ENCODE measurements at places on chromosomes 3 and 15.

DNA sequence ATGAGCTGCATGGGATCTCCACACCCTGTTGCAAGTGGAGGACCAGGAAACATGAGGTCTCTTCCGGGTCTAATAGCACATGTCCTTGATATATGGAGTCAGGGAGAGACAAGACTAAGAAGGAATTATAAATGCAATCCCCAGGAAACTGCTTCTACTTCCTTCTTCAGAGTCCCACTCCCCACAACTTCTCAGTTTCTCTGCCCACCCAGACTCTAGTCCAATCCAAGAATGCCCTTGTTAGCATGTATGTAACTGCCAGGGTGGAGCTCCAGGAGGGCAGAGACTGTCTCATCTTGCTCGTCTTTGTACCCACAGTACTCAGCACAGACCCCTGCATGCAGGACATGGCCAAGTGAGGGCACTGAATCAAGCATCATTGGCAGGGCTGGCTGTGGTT lies 8.3 kb downstream of the DAPK2 start:
- DNase-seq = no peak

DNA sequence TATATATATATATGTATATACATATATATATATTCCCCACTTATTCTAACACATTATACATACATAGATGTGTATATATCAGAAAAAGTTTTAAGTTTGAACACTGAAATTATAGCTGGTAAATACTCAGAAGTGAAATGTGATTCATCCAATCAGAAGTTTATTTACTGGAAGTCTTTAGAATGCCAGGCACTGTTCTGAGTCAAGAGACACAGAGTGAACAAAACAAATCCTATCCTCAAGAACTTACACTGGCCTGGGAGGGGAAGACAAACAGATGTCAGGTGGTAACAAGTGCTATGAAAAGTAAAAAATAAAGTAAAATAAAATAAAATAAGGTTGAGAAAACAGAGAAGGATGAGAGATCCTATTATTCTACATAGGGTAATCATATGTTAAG lies 13.4 kb downstream of the DHX36 start:
- DNase-seq = peak; percentile 14

- no peak for DNase-seq
These were observed 28.9 kb downstream of the NXPE3 start for GRCh38 chr3:101807888-101808287.

GRCh38 chr15:67680641-67681040 lies 138.1 kb downstream of the MAP2K5 start:
- no peak for DNase-seq

GRCh38 chr3:21377071-21377769 lies 373.8 kb downstream of the ZNF385D start:
- no peak for DNase-seq

- peak; percentile 96 for DNase-seq
These were observed 644.2 kb downstream of the GRM7 start for GRCh38 chr3:7504886-7505775.

- no peak for DNase-seq
These were observed 36.9 kb downstream of the PCSK6 start for GRCh38 chr15:101452572-101452971.

GRCh38 chr3:127002195-127003174 lies 19.6 kb downstream of the PLXNA1 start:
- DNase-seq = peak; percentile 96

DNA sequence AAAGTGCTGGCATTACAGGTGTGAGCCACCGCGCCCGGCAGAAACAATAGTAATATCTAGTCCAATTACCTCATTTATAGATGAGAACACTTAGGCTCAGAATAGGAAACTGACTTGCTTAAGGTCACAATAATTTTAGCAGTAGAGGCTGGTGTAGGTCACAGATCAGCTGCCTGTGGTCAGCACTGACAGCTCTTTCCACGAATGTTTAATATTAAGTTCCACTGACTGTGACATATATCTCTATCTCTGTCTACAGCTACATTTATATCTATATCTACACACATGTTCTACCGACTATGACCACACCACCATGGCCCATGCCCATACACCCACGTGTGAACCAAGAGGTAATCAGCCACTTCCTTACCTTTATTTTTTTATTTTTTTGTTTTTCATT lies 40.2 kb upstream of the DLG1 start:
- no peak for DNase-seq

DNA sequence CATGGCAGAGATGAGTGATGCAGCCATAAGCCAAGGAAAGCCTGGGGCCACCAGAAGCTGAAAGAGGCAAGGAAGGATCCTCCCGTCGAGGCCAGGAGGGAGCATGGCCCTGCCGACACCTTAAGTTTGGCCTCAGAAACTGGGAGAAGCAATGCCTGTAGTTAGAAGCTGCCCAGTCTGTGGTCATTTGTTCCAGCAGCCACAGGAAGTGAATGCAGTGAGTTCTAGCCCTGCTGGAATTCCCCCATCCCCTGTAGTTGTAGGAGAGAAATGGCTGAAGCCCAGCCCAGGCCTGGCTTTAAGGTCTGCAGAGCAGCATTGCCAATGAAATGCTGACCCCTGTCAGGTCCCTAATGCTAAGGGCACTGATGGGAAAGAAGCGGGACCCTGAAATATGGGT lies 12.2 kb upstream of the CHSY1 start:
- DNase-seq = no peak

- DNase-seq = no peak
These were observed 95.1 kb downstream of the IL1RAP start for GRCh38 chr3:190608850-190609589.

- DNase-seq = no peak
These were observed 1041.2 kb downstream of the TUSC7 start for GRCh38 chr3:117750674-117751269.

DNA sequence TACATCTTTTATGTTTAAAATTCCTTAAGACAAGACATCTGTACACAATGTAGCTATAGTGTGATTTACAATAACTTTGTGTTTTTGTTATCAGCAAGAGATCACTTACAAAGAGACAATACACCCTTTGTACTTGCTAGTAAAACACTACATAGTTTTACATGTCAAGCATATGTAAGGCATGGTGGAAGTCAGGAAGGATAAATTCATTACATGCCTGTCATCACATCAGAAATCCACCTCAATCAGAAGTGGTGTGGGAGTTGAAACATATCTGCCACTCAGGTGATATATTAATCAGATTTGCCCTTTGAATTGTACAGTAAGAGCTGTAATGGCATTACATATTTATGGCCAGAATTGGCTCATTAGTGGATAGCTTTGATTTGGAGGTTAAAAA lies 95.5 kb downstream of the MBNL1 start:
- no peak for DNase-seq

DNA sequence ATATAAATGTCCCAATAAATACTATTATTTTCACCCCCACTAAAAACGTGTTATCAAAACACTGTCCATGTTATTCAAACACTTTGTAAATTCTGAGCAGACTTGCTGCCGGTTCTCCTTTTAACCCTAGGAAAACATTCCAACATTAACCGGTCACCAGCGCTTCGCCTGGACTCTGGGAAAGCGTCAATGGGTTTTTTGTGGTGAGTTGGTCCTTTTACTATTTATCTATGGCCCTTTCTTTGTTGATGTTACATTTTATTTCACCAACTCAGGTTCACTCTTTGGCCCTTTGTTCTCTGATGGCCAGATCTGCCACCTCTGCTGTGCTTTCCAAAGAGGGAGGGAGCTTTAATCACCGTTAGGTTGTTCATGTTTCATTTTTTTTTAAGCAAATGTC lies 4.1 kb upstream of the EOMES start:
- DNase-seq = no peak

- DNase-seq = no peak
These were observed 50.0 kb downstream of the RASGRP1 start for GRCh38 chr15:38514601-38515000.

DNA sequence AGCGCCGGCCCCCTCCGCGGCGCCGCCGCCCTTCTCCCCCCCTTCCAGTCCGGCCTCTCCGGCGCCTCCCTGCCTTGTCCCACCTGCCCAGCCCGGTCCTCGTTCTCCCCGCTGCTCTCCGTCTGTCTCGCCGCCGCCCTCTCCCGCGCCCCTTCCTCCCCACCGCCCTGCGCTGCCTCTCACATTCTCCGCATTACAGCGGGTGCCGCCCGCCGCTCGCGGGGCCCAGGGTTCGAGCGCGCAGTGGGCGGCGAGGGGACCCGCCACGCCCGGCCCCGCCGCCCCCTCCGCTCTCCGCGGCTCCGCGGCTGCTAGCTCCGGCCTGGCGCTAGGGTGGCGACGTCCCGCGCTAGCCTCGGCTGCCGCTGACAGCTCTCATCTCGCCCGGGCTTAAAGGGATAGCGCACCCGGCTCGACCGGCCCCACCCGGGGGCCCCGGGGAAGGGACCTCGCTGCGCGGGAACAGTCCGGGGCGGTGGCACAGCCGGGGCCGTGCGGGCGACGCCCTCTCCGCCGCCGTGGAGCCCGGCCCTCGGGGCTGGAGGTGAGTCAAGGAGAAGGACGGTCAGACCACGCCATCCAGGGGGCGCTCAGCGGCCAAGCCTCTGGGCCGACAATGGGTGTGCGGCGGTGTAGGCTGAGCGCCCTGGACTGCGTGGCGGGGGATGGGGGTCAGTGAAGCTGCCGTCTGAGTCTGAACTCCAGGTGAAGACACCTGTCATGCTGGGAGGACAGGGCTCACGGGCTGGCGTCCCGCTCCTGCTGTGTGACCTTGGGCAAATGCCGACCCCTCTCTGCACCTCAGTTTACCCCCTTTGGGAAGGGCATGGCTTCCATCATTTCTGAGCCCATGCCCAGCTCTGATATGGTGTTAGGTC lies 187.4 kb upstream of the LINGO1 start:
- DNase-seq = peak; percentile 16

- peak; percentile 66 for DNase-seq
These were observed 24.8 kb downstream of the TMOD2 start for GRCh38 chr15:51775967-51776816.

GRCh38 chr3:152313430-152313829 lies 44.7 kb downstream of the MBNL1 start:
- no peak for DNase-seq

DNA sequence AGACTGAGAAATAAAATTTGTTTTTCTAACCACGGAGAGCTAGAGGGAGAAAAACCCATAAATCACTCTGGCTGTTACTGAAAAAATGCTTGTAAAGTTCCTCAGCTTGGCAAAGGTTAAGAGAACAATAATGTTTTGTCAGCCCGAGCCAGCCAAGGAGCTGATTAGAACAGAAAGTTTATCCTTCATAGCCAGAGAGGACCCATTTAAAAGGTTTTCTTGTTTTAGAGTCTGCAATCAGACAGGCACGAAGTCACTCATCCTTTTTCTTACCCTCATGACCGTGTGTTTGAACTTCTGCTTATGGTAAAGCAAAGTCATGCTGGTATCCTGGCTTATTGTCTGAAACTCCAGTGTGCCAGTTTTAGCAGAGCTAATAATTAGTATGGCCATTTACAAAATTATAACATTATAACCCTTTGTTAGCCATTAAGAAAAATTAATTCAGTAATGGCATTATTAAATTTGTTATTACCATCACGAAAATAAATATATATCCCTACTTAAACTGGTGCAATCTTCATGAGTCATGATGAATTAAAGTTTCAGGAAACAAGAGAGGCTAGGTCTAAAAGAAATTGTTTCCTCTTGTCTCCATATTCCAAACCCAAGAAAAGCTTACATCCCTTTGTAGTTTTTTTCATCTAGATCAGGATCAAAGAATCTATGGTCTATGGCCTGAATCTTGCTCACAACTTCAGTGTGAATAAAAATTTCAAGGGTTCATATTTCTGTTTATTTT lies 13.5 kb upstream of the STXBP5L start:
- DNase-seq = no peak

GRCh38 chr3:149593418-149594160 lies 64.2 kb downstream of the WWTR1 start:
- DNase-seq = no peak

GRCh38 chr3:45528429-45528828 lies 66.1 kb upstream of the LIMD1 start:
- DNase-seq = no peak

DNA sequence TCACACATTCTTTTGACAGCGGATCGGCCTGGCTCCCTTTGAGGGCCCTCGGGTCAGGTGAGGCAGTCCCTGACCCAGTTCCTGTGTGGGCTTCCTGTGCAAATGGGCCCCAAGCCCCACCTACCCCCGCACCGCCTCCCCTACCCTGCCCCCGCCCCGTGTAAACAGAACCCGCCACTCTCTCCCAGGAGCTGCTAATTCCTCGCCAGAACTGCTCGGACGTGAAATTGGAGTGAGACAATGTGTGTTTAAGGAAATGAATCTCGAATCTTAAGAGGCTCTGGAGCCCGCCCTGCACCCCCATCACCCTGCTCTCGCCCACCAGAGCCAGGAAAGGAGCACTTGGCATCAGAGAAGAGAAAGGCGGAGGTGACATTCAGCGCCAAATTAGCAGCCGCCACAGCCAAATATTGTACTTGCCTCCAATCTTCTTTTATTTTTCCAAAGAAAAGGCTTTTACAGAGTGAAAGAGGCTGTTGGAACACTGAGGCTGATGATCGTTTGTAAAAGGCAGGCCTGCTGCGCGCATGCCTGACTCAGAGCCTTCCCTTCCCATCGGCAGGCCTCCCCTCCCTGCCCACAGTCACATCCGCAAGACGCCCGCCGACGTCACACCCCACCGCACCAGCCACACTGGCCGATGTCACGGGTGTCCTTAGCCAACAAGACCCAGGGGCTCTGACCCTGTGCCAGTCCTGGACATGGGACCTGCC lies 53.1 kb downstream of the CACNA2D2 start:
- DNase-seq = no peak

Data from cardiac muscle cell (in vitro differentiated cells and primary cell).